ENCODE measurements at places on chromosomes 16 and 17.

GRCh38 chr17:17384291-17384615 is 81.1 kb downstream of the NT5M start:
- no peak for DNase-seq

DNA sequence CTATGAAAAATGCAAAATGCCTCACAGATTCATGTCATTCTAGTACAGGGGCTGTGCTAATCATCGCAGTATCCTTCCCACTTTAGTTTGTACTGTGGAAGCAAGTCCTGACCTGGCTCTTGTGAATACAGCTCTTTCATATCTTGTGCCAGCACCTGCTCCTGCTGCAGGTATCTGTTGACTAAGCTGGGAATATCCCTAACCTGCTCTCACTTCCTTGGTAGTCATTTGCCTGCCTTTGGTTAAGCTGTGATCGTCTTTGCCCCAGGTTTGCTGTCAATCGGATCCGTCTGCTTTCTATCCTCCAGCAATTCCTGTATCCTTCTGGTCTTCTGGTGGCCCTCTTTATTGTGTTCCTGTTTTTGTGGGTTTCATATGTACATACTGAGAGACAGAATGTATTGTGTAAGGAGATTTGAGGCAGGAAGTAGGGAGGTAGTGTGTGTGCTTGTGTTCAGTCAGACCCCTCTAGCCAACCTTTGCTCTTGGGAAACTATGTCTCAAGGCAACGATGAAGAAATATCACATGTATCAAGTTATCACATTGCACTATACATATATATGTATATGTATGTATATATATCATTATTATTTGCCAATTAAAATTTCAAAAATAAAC is 7.7 kb upstream of the GINS3 start:
- DNase-seq: peak; percentile 46

GRCh38 chr16:12527071-12527470 is 276.6 kb downstream of the CPPED1 start:
- DNase-seq: no peak

DNA sequence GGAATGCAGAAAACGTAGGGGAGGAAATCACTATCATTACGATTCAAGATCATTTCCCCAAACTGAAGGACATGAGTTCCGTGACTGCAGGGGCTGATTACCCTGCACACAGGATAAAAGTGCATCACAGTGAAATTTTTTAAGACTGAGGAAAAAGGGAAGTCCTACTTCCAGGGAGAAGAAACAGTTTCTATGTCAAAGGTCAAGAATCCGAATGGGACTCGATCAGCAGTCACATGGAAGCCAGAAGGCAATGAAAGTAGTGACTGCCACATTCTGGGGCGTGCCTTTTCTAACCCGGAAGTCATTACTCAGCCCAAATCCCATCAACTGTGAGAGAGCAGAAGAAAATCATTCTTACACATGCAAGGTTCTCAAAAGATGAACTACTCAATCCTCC is 12.1 kb downstream of the ZZEF1 start:
- no peak for DNase-seq

DNA sequence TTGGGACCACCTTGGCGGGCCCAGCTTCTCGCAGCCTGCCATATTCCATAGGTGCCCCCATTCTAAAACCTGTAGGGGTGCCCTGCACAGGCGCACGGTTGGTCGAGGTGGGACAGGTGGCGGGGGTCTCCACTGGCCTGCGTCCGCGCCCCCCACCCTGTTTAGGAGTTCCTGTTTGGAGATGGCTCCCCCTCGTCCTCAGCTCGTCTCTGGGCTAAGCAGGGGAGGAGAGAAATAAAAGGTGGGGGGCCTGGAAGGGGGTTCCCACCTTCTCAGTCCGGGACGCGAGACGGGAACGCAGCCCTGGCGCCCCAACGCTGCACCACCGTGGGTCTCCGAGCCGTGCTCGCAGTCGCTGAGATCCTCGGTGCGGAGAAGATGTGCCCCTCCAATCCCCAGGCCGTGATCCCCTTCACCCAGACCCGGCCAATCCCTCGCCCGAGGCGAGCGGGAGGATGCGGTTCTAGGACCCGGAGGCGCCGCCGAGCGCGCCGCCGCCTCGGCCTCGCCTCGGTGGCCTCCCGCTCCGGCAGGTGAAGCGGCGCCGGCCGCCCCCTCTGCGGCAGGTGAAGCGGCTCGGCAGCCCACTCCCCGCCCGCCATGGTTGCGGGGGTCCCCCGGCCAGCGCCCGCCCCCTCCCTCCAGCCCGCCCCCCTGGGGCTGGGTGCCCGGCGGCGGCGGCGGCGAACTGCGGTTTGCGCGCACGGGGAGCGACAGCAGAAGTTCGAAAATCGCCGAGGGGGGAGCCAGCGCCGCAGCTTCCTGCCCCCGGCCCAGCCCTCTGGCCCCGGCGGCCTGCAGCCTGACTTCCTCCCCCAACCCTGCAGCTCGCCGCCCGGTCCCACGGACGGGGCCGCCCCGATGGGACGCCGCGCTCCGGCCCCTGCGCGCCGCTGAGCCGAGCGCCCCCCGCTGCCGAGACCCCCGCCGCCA is at the start of gene FMNL1:
Gene FMNL1 (plus strand): TSS at position 805 of the 933 bp plus-strand sequence. CDS start 240 bp downstream, outside the sequence.
- no peak for DNase-seq

DNA sequence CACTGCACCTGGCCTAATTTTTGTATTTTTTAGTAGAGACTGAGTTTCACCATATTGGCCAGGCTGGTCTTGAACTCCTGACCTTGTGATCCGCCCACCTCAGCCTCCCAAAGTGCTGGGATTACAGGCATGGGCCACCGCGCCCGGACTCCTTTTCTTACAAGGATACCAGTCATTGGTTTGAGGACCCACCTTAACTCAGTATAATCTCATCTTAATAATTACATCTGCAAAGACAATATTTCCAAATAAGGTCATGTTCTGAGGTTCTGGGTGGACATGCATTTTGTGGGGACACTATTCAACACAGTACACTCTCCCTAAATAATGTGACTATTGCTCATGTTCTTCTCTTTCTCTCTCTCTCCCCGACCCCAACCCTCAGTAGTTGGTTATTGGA is 63.7 kb downstream of the ERCC4 start:
- no peak for DNase-seq

Data from NCI-H526 (cell line).